ENCODE measurements at places on chromosomes 3 and 15.

- peak; percentile 59 for DNase-seq
Measured at GRCh38 chr3:48685603-48686511, at the start of gene NCKIPSD. Gene NCKIPSD (minus strand): TSS chr3:48685915. CDS start chr3:48685807, 108 bp downstream.

GRCh38 chr3:58766587-58767282, 100.2 kb upstream of the FAM3D start:
- DNase-seq, result no peak

GRCh38 chr3:18544146-18544545, 119.0 kb upstream of the SATB1 start:
- no peak for DNase-seq

DNA sequence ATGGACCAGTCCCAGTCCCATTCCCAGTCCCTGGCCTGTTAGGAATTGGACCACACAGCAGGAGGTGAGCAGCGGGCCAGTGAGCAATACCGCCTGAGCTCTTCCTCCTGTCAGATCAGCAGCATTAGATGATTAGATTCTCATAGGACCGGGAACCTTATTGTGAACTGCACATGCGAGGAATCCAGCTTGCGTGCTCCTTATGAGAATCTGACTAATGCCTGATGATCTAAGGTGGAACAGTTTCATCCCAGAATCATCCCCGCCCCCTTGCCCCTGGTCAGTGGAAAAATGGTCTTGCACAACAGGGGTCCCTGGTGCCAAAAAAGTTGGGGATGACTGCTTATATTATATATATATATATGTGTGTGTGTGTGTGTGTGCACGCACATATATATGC, 63.1 kb downstream of the IFT57 start:
- peak; percentile 36 for DNase-seq

DNA sequence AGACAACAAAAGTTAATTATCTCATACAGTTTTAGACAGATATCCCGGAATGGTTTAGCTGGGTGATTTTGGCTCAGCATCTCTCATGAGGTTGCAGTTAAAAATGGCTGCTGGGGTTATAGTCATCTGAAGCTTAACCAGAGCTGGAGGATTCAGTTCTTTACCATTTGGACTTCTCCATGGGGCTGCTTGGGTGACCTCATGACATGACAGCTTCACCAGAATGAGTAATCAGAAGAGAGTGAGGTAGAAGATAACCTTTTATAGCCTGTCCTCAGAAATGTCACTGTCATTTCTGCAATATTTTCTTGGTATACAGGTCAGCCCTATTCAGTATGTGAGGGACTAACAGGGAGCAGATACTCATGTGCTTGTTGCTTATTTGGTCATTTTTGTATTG, 30.9 kb downstream of the TFG start:
- DNase-seq, result no peak

DNA sequence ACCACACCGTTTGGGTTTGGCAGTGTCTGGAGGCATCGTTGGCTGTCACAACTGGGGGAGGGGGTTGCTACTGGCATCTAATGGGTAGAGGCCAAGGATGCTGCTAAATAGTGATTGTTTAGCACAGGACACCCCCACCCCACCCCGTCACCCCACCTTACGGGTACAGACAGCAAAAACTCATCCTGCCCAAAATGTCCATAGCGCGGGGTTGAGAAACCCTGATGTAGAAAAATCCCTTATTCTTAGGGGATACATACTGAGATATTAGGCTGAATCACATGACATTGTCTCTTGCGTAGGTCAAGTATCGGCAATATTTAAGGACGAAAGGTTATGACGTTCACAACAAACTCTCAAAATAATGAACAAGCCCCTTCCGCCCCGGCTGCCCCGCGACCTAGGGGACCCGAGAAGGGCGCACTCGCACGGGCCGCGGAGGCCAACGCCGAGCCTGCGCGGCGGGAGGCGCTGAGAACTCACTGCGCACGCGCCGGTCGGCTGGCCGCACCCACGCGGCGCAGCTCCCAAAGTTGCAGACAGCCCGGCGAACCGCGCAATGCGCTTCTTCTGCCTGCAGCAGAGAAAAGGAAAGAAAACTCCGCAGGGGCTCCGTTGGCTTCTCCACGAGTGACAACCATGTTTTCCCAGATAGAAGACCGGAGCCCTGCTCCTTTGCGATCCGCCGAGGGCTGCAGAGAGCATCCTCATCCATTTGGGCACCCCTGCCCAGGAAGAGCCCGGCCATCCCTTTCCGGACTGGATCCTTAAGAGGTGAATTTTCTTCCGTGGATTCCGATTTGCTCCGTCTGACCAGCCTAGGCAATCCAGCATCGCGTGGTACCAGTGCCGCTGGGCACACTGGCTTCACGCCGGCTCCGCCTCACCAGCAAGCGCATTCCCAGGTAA, 136.8 kb upstream of the CCDC54 start:
- peak; percentile 70 for DNase-seq

- no peak for DNase-seq
Measured at GRCh38 chr3:178002113-178002512, 534.1 kb upstream of the KCNMB2 start.
